ENCODE measurements at places on chromosomes 12 and 14.

- DNase-seq = no peak
Measured at GRCh38 chr12:45342848-45343247, 127.0 kb downstream of the ANO6 start.

DNA sequence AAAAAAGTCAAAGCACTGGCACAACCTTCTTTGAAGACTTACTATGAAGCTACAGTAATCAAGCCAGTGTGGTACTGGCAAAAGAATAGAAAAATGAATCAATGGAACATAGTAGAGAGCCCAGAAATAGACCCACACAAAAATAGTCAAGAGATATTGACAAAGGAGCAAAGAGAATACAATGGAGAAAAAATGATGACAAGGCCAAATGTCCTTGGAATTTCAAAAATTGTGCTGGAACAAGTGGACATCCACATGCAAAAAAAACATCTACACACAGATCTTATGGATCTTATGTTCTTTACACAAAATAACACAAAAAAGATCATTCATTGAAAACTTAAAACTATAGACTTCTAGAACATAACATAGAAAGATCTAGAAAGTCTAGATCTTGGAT lies 1379.7 kb upstream of the SEL1L start:
- no peak for DNase-seq

GRCh38 chr12:56931474-56931978 lies 2.7 kb downstream of the SDR9C7 start:
- DNase-seq = no peak

DNA sequence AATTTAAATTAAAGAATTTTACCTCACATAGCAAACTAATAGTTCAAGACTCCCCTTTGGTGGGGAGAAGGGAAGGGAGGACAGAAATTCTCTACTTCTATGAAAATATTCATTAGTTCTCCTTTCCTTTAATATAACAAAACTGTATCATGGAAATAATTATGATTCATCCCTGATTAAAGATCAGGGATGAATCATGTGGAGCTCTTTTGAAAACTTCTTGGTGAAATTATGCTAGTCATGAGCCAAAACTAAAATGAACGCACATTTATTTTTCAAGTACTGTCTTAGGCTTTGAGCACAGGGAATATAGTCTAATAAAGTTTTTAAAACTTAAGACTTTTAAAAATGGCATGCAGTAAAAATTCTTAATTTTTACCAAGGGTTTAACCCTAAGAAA lies 17.1 kb downstream of the TMBIM4 start:
- no peak for DNase-seq

DNA sequence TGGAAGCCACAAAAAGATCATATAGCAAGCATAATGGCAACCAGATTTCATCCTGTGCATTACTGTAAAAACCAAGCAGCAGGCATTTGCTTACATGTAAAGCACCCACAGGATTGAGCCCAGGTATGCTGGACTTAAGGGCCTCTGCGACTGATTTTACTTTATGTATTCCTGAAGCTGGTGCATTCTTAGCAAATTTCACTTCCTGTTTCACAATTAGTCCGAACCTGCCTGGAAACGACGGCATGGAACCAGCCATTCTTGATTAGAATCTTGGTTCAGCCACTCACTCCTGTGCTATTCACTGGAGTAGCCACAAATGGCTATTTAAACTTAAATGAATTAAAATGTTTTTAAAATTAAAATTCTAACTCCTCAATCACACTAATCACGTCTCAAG lies 239.2 kb downstream of the NUAK1 start:
- DNase-seq = no peak

DNA sequence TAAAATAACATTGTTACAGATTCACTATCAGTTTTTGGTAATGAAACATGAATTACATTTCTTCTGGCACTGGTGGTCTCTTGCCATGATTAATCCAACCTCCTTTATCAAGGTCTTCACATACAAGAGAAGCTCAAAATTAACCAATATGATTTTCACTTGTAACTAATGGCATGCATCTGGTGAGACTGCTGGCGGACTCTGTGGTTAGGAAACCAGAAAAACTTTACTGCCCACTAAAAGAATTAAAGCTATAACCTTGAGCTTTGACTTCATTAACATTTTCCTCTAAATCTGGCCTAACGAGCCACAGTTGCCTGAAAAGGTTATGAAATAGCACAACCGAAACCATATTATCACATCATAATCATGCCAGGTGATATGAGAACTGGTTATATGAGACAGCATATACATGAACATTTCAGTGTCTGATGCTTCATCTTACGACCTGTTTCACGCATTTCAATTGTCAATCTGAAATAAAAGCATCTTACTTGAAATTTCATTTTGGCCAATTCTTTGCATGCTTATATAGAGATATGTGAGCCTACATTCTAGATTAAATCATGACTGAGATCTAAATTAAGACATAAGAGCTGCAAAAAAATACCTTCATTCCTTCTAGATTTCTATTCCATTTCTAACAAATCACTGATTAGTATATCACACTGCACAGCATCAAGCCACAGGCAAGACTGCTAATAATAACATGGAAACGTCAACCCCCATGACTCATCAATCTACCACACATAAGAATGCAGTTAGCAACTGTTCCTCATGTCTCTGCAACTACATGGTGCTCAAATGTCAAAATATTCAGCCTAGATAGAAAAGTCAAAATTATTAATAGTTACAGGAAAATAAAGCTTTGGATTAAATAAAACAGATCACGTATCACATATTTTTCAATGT lies 89.3 kb downstream of the OSBPL8 start:
- no peak for DNase-seq

DNA sequence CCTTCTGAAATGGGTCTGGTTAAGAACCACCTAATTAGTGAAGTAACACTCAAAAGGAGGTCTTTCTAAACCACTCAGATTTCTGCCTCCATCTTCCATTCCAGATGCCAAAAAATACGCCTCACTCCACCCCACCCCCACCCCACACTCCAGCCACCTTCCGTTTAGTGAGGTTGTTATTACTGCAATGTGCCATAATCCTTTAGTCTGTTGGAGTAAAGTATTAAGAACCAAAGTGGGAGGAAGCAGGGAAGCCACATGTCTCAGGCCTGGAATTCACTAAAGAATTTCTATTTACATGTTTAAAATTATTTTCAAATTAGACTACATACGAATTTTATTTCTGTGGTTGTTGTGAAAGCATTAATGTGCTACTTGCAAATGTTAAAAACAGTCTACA lies 7.4 kb downstream of the KIF21A start:
- DNase-seq = no peak

GRCh38 chr12:4996714-4997113 lies 47.0 kb upstream of the KCNA5 start:
- no peak for DNase-seq

- DNase-seq = no peak
Measured at GRCh38 chr12:537772-538171, 78.0 kb downstream of the B4GALNT3 start.
